ENCODE measurements at places on chromosomes 5 and 9. TPM values are rescaled to one million over a fixed set of nuclear protein-coding genes. Genes with fewer than 3 reads are reported as not detected.
A peak's percentile ranks its signal among the peaks of the same experiment; 100 is the strongest.

- H3K27ac ChIP-seq, result no peak overlapping the region
- no peaks in the 10 kb centered on the region for H3K36me3 ChIP-seq
- no peak for DNase-seq
Observed at GRCh38 chr5:143562935-143563334, 159.4 kb upstream of the NR3C1 start.

DNA sequence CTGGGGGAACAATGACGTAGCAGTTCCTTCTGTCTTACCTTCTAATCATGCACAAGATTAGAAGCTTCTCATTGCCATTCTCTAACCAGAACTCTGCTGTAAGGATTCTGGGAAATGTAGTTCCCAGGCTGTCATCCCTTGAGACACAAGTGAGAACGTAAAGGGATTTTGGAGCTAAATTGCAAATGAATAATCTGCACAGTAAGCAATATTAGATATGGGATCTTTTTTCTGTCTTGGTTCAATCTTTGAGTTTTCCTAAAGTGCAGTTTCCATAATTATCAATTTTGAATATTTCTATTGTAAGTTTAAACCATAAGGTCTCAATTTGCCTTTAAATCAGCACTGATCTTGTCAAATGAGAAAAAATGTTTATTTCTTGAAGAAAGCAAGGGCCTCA lies 189.7 kb upstream of the PLPPR1 start:
- DNase-seq, result no peak
- H3K36me3 ChIP-seq, result no peaks in the 10 kb centered on the region
- peaks cover 10% of the 10 kb centered on the region for H3K27me3 ChIP-seq
- H3K27ac ChIP-seq, result no peak overlapping the region
- no peak overlapping the region for H3K4me3 ChIP-seq
- H3K4me1 ChIP-seq, result no peaks in the 10 kb centered on the region

DNA sequence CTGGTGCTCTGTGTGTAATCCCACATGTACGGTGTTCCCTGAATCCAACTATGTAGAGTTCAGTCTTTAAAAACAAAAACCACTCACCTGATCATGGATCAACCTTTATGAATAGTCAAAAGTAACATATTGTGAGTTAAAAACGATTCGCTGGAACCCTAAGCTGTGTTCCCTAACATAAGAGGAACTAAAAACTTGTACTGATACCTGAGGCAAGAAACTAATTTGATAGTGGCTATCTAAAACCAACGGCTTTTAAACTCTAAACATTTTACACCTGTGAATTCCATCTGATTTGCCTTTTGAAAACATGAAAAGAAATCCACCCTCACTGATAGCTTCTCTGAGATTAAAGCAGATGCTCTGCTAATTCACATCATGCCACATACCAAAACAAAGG lies 101.5 kb downstream of the DEPDC1B start:
- H3K27ac ChIP-seq, result no peak overlapping the region
- H3K4me1 ChIP-seq, result no peaks in the 10 kb centered on the region
- H3K27me3 ChIP-seq, result no peaks in the 10 kb centered on the region
- DNase-seq, result no peak
- peaks cover 16% of the 10 kb centered on the region for H3K36me3 ChIP-seq
- H3K4me3 ChIP-seq, result no peak overlapping the region

DNA sequence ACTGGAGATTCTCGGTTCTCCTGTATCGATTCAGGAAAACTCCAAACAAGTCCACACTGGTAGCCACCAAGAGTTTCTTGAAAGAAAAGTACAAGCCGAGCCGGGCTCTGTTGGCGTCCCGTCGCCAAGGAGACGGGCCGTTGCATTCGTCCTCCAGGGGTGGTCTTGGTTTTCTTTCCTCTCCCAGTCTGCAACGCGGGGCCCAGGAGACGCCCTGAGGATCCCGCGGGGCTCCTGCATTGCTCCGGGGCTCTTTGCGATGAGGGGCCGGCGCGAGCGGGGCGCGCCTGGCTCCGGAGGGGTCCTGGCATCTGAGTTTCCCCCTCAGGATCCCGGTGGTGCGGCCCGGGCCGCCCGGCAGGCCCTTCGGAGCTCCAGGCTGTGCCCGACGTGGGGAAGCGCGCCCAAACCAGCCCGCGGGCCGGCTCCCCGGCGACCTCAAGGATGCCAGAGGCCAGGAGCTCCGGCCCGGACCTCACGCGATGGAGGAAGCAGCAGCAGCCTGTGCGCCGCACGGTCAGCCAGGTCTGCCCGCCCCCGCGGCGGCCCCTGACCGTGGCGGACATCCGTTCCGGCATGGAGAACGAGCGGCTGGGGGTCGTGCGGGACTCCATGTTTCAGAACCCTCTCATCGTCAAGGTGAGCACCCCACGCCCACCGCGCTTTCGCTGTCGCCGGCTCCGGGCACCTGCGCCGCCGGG lies at the start of gene CFAP77:
Gene CFAP77, plus strand, starts transcription at position 384 of the 701 bp plus-strand sequence. Its CDS starts 61 bp downstream, at position 445.
- peaks cover 7% of the 10 kb centered on the region for H3K27me3 ChIP-seq
- peak; percentile 89 for DNase-seq
- H3K36me3 ChIP-seq, result no peaks in the 10 kb centered on the region
- H3K27ac ChIP-seq, result peak within 1 kb of the TSS; percentile 65

Gene ZNF483
- total RNA-seq, result 20.9 TPM

- no peak overlapping the region for H3K27ac ChIP-seq
- H3K36me3 ChIP-seq, result no peaks in the 10 kb centered on the region
- H3K4me1 ChIP-seq, result no peaks in the 10 kb centered on the region
Observed at GRCh38 chr5:104498281-104498680, 935.7 kb upstream of the NUDT12 start.

Gene LMX1B
- 9.1 TPM for total RNA-seq

Gene SMIM33
- total RNA-seq, result not detected

DNA sequence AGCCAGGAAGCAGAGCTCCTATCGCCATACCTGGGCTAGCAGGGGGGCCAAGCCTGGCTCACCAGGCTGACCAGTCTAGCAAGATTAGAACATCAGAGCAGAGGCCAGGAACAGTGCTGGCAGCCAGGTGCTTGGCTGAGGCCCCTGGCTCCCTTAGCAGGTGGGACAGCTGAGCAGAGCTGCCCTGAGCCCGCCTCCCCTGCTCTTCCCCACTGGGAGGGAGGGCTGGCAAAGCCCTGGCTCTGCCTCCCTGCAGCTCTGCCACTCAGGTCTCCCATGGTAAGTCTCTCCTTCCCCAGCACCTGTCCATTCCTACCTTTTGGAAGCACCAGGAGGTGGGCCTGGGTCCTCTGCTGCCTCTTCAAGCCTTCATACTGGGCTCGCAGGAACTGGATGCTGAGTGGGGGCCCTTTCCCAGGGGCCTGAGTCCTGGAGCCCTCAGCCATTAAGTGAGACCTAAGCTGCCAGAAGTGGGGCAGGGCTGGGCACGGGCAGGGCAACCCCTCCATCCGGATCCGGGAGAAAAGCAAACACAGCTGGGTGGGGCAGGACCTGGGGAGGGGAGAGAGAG lies 803 bp downstream of the C9orf152 start:
- peaks cover 60% of the 10 kb centered on the region for H3K27me3 ChIP-seq
- H3K27ac ChIP-seq, result no peak overlapping the region
- DNase-seq, result peak; percentile 65
- no peaks in the 10 kb centered on the region for H3K4me1 ChIP-seq
- H3K36me3 ChIP-seq, result no peaks in the 10 kb centered on the region
- H3K4me3 ChIP-seq, result no peak overlapping the region

Gene ANKRD55
- total RNA-seq, result 0.16 TPM

GRCh38 chr5:140923601-140924000 lies 2.5 kb upstream of the PCDHAC1 start:
- H3K27me3 ChIP-seq, result peaks cover 29% of the 10 kb centered on the region
- H3K36me3 ChIP-seq, result no peaks in the 10 kb centered on the region
- DNase-seq, result no peak
- no peak overlapping the region for H3K4me3 ChIP-seq

GRCh38 chr5:36395260-36395659 lies 93.6 kb upstream of the RANBP3L start:
- DNase-seq, result no peak
- H3K4me3 ChIP-seq, result no peak overlapping the region
- no peaks in the 10 kb centered on the region for H3K36me3 ChIP-seq
- H3K27me3 ChIP-seq, result peaks cover 6% of the 10 kb centered on the region
